ENCODE measurements at places on chromosomes 1 and 21.

DNA sequence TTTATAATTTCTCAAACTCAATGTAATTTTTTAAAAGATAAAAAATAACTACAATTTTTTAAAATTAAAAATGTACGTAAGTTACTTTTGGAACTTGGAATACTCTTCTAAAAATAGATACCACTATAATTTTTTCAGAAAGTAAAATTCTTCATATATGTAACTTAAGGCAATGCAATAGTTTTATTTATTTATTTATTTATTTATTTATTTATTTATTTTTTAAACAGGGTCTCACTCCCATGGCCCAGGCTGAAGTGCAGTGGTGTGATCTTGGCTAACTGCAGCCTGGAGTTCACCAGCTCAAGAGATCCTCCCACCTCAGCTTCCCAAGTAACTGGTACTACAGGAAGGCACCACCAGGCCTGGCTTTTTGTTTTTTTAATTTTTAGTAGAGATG is 3.1 kb upstream of the KRTAP23-1 start:
- DNase-seq, result no peak

- DNase-seq, result peak; percentile 11
These were observed 756 bp downstream of the ANKRD13C start for GRCh38 chr1:70353601-70354331.

DNA sequence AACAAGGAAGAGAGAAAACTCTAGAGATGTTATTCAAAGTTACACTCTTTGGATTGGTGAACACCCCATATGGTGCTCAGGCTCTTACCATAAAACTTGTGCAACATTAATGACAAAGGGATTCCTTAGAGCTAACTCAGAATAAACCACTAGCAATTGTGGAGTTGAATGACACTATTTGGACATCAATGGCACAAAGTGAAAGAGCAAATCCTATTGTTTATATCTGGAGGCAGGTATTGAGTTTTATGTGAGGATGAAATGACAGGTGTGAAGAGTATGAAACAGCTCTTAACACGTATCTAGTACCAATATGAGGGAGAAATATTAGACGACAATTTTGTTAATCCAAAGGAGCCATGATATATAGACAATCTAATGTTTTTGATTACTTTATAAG is 584.9 kb upstream of the PBX1 start:
- DNase-seq, result no peak

GRCh38 chr1:226838456-226838855 is 32.0 kb upstream of the PSEN2 start:
- DNase-seq, result no peak

DNA sequence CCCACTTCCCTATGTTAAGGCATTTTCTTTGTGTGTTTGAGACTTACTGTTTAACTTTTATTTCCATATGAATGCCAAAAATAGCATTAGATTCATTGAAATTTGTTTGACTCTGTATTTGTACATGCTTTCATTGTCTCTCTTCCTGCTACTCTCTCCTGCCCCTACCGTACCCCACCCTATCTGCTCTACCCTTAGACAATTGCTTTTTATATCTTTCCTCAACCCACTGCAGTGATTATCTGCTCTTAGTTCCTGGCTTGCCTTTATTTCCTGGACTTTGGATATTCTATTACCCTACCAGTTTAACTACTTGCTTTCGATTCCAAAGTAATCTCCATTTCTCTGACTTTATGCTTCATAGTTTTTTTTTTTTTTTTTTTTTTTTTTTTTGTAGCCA is 10.5 kb downstream of the RAVER2 start:
- DNase-seq, result no peak
